HFFc6 (cell line): ENCODE measurements at places on chromosomes 11 and 22.

DNA sequence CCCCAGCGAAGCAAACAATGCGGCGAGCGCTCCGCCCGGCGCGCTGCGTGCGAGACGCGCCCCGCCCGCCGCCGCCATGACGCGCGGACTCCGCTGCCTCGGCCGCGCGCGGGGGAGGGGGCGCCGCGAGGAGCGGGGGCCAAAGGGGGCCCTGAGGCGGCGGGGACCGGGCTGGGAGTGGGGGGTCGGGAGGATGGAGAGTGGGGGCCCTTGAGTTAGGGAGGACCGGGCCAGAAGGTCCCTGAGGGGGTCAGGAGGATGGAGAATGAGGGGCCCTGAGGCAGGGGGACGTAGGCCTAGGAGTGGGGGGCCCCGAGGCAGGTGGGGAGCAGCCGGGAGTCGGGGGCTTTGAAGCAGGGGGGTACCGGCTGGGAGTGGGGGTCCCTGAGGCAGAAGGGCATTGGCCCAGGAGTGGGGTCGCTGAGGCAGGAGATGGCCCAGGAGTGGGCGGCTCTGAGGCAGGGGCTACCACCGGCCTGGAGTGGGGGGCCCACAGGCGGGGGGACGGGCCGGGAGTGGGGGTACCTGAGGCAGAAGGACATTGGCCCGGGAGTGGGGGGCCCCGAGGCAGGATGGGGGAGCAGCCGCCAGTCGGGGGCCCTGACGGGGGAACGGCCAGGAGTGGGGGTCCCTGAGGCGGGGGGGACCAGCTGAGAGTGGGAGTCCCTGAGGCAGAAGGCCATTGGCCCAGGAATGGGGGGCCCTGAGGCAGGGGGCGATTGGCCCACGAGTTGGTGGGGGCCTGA lies at the start of gene BRD1:
Gene BRD1, minus strand, starts transcription at position 21 of the 746 bp plus-strand sequence. CDS start 3,556 bp downstream, outside the sequence.
- peak; percentile 28 for DNase-seq

- DNase-seq: no peak
Observed at GRCh38 chr11:64717268-64717578, 5.8 kb downstream of the NRXN2 start.

DNA sequence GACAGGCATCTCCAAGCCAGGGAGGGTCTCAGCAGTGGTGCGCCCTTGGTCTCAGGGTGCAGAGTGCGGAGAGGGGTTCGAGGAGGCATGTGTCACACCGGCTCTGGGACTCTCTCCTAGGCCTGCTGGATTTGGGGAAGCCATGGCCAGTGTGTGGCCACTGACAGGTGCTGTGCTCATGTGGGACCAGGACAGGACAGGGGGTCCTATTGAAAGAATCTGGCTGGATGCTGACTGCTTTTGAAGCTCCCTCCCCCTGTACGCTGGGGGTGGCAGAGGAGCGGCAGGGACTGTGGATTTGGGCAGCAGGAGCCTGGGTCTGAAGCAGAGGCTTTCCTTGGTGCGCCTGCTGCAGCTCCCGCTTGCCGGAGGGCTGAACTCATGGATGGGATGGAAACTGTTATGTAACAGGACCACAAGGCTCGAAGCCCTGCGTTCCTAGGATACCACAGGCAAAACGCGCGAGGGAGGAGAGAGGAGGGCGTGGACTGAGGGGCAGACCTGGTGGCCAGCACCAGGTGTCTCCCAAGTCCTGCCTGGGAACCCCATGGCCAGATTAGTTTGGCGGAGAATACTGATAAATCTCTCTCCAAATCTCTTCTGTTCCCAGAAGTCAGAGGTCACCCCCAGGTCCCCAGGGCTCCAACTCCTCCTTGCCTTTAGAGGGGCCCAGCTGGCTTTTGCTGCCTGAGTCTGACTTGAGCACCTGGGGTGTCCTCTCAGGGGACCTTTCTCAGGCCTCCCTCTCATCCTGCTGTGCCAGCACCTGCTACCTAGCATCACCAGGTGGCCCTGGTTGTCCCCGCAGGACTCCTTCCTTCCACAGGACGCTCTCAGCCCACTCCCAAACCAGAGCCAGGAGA lies 13.8 kb upstream of the TEF start:
- DNase-seq: peak; percentile 34

GRCh38 chr11:47847892-47848699 lies at the start of gene NUP160:
NUP160 (minus strand) TSS chr11:47848350; CDS start chr11:47848318, 32 bp downstream.
- peak; percentile 27 for DNase-seq

DNA sequence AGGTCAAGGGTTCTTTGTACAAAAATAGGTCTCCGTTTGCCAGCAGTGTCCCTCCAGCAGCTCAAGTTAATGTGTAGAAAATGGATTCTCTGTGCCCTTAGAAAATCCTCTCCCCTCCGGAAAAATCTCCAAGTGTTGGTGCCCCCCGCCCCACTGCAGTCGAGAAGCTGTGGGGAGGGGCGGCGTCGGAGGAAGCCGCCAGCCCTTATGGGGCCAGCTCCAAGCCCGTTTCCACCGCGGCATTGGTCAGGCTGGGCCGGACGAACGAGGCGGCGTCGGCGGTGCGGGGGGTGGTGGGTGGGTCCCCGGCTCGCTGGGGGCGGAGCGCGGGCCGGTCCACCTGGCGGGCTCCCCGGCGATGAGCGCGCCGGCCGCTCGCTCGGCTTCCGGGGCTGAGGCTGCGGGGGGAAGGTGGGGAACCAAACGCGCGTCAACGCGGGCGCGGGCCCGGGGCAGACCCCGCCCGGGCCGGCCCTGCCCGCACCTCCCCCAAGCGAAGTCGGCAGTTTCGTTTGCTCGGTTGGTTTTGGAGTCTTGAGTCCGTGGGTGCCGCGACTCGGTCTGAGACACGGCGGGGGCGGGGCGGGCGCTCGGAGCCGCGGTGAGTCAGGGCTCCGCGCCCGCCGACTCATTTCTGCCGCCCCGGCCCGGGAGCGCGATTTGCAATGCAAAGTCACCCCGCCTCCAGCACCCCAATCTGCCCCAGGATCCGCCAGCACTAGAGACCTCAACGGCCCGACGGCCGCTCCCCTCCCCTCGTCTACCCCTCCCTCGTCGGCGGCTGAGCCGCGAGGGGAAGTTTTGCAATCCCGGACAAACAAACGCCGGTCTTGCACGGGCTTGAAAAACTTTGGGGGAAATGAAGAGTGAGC lies 1.4 kb downstream of the ASCL2 start:
- DNase-seq: no peak

- DNase-seq: no peak
Observed at GRCh38 chr11:47187723-47188122, 1.5 kb upstream of the PACSIN3 start.

- DNase-seq: peak; percentile 82
Observed at GRCh38 chr11:94749369-94749768, 18.8 kb upstream of the AMOTL1 start.

- no peak for DNase-seq
Observed at GRCh38 chr11:71352226-71352625, 96.0 kb downstream of the DHCR7 start.

GRCh38 chr11:108167624-108168023 lies 46.3 kb downstream of the ACAT1 start:
- no peak for DNase-seq

DNA sequence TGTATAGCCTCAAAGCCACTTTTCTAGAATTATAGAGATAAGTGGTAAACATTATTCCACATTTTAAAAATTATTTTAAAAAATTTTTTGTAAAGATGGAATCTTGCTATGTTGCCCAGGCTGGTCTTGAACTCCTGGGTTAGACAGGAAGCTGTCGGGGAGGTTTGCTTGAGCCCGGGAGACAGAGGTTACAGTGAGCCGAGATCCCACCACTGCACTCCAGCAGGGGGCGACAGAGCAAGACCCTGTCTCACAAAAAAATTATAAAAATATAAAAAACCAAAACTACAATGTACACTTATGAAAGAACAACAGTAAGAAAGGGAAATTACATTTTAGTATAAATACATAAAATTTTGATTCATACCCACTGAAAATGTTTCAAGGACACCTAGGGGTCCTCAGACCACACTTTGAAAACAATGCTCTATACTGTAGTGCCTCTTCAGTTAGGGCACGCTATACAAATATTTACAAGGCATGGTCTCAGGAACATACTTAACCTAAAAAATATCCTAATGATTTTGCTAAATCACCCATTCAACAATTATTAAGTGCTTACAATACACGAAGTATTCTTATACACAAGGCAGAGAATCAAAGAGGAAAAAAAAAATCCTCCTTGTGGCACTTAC lies 111.2 kb downstream of the MRTFA start:
- DNase-seq: no peak

- peak; percentile 80 for DNase-seq
Observed at GRCh38 chr11:107769189-107769588, 57.3 kb upstream of the SLN start.

GRCh38 chr11:12639388-12639787 lies 34.8 kb upstream of the TEAD1 start:
- DNase-seq: no peak

- peak; percentile 71 for DNase-seq
Observed at GRCh38 chr22:50293441-50294318, 13.8 kb downstream of the PLXNB2 start.

DNA sequence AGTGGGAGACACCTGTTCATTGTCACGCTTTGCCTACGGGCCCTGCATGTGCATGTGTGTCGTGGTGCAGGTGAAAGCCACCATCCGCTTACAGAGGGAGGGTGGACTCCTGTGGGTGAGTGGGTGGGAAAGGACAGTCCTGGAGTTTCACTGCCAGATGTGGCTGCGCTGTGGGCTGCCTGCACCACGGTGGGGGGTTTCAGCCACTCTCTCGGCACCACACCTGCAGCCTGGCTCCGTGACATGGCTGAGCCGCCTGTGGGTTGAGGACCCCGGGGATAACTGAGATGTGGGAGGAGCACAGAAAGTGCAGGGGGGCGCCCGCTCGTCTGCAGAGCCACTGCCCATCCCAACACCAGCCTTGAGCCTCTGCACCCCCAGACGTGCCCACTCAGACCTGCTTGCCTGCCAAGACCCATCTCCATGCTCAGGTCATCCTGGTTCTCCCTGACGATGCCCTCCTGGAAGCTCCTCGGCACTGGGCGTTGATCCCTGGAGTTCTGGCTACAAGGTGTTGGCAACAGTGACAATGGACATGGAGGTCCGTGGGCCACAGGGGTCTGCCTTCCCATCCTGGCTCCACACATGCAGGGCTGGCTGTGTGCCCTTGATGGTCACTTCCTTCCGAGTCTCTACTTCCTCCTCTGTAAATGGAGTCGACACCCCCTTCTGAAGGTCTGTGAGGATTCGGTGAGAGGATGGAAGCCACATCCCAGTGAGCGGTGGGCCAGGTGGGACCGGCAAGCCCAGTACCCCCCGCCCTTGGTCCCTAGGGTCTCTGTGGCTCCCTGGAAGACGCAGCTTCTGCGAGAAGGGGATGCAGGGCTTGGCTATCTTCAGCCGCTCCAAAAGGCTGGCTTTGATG lies 1007.0 kb downstream of the BRD1 start:
- no peak for DNase-seq

GRCh38 chr11:126687477-126687876 lies 313.1 kb downstream of the KIRREL3 start:
- no peak for DNase-seq

GRCh38 chr22:24410110-24410856 lies 17.1 kb upstream of the ADORA2A start:
- peak; percentile 30 for DNase-seq

GRCh38 chr11:64015935-64016845 lies 19.5 kb upstream of the FLRT1 start:
- DNase-seq: no peak
